ENCODE measurements at places on chromosomes 2 and 18.

DNA sequence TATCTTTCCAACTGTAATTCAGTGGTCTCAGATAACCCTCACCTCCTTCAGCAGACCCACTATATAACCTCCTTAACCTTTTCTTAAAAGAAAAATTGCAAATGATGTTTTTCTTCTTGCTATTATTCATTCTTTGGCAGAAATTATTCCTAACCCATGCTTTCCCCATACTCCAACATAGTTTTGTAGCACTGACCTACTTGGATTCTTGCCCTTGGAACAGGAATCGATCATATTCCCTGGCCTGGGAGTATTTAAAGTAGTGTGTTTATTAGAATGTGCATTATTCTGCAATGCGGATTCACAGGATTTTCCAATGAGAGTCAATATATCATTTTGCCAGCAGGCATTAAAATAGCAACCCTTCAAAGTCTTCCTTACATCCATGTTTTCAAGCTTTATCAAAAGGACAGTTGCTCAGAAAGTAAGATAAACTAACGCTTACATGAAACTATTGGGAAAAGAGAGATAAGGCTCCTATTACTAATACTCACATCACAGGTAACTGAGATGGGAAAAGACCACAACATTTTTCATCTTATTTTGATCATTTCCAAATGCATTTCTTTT is 37.4 kb downstream of the CHN1 start:
- DNase-seq: no peak

DNA sequence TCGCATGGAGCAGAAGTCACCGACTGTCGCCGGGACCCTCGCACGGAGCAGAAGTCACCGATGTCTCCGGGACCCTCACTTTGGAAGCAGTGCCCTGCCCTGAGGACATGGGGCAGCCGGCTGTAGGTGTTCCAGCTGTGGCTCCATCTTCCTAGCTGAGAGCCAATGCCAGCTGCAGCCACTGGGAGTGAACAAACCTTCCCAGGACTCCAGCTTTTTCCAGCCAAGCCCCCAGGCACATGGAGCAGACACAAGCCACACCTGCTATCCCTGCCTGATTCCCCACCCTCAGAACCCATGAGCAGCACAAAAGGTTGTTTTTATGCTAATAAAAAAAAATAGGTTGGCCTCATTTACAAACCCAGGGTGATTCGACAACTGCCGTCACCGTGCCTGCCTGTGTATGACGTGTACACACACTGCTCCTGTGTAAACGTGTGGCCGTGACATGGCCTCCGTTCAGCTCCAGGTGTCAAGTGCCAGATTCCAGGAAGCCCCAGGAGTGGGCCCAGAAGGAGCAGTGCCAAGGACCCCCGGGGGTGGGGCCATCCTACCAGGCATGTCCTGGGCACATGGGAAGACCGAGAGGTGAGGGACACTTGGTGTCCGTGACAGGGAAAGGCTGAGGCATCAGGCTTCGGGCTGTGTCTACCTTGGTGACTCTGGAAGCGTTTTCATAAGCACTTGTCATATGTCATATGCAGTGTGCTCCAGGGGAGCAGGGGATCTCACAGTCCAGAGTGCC is 91.5 kb downstream of the EIPR1 start:
- no peak for DNase-seq

DNA sequence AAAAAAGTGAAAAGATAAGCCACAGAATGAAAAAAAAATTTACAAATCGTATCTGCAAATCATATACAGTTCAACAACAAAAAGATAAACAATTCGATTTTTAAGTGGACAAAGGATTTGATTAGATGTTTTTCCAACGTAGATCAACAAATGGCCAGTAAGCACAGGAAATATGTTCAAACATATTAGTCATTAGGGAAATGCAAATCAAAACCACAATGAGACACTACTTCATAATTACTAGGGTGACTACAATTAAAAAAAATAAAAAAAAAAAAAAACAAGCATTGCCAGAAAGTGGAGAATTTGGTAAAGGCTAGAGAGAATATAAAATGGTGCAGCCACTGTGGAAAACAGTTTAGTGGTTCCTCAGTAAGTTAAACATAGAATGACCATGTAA is 38.3 kb upstream of the RNU4ATAC start:
- no peak for DNase-seq

GRCh38 chr2:26345283-26345544 is 729 bp upstream of the SELENOI start:
- no peak for DNase-seq

DNA sequence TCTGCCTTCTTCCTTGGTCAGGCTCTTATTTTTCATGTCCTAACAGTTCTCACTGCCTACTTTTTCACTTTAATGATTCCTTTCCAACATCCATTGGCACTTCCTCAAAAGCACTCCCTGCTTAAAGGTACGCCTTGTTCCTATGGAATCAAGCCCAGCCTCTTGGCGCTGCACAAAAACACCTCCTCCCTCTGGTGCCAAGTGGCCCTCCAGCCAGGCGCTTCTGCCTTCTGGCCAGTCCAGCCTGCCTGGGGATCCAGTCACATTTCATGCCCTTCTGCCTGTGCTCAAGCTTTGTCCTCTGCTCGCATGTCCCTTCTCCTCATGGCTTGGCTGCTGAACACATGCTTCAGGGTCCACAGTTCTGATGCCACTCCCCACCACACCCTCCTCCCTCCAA is 6.3 kb downstream of the TPRKB start:
- no peak for DNase-seq

Measured in left hindlimb (tissue), 1 donor.